ENCODE measurements at places on chromosomes 6 and 20. TPM values are rescaled to one million over a fixed set of nuclear protein-coding genes. Genes with fewer than 3 reads are reported as not detected.
A peak's percentile ranks its signal among the peaks of the same experiment; 100 is the strongest.

Gene RAB22A
- 21.2 TPM for total RNA-seq

DNA sequence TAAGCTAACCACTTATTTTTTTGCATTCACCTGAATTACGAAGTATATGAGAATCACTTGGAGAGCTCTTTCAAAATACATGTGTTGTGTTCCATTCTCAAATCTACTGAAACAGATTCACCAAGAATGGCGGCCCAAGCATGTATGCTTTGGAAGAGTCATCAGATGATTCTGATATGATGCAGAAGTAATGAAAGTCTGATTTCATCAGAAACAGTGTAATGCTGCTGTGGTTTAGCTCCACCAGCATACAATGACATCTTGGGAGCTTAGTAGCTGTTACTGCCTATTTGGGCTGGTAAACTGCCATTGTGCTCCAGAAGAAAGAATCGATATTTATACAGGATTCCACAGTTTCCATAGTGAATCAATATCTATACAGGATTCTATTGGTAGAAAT, 52.9 kb downstream of the UBR2 start:
- H3K27me3 ChIP-seq = no peaks in the 10 kb centered on the region
- no peaks in the 10 kb centered on the region for H3K4me1 ChIP-seq
- DNase-seq = no peak
- peaks cover 21% of the 10 kb centered on the region for H3K36me3 ChIP-seq

DNA sequence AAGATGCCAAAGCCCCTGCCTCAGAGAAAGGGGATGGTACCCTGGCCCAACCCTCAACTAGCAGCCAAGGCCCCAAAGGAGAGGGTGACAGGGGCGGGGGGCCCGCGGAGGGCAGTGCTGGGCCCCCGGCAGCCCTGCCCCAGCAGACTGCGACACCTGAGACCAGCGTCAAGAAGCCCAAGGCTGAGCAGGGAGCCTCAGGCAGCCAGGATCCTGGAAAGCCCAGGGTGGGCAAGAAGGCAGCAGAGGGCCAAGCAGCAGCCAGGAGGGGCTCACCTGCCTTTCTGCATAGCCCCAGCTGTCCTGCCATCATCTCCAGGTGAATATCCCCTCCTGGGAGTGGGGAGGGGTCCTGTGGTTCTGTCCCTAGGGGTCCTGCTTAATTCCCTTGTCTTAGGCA, 1.1 kb downstream of the MYLK2 start:
- no peaks in the 10 kb centered on the region for H3K36me3 ChIP-seq
- H3K4me1 ChIP-seq = peaks cover 6% of the 10 kb centered on the region
- DNase-seq = no peak
- no peak overlapping the region for H3K27ac ChIP-seq
- no peak overlapping the region for H3K4me3 ChIP-seq

- H3K36me3 ChIP-seq = peaks cover 30% of the 10 kb centered on the region
- no peaks in the 10 kb centered on the region for H3K4me1 ChIP-seq
- H3K4me3 ChIP-seq = no peak overlapping the region
- H3K27ac ChIP-seq = no peak overlapping the region
Measured at GRCh38 chr20:61974357-61974665, 91.4 kb downstream of the TAF4 start.

Gene OR2H1
- total RNA-seq = not detected

GRCh38 chr20:10590950-10591671, 82.7 kb downstream of the JAG1 start:
- peaks cover 30% of the 10 kb centered on the region for H3K4me1 ChIP-seq
- no peaks in the 10 kb centered on the region for H3K27me3 ChIP-seq
- no peak for DNase-seq
- no peak overlapping the region for H3K4me3 ChIP-seq

DNA sequence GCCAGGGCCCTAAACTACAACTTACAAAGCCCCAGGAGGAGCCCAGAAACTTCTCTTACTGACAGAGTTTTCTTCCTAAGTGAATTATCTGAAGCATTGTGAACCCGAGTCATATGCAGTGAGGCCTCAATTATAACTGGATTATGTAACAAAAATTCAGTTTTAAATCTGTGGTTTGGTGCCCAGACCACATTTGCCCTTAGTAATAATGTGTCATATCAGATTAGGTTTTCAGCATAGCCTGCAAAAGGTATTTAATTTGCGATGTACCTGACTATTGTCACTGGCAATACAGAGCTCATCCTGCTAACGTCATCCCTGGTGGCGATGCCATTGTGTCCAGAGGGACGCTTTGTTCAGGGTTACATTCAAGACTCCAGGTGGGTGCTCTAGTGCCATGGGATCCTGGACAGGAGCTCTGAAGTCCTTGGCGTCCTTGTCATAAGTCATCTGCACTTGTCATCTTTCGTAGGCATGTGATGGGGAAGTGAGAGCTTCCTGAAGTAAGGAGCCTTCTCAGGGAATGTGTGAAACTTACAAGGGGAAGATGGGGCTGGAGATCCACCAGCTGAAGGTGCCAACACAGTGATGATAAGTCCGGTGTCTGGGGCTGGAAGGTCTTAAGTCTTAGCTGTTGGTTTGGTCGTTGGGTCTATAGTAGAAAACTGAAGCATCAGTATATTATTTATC, 65.1 kb downstream of the HIVEP1 start:
- H3K27ac ChIP-seq = no peak overlapping the region
- peaks cover 20% of the 10 kb centered on the region for H3K4me1 ChIP-seq
- H3K36me3 ChIP-seq = no peaks in the 10 kb centered on the region
- no peak overlapping the region for H3K4me3 ChIP-seq
- no peak for DNase-seq
- H3K27me3 ChIP-seq = no peaks in the 10 kb centered on the region

Gene NKX2-2
- not detected for total RNA-seq

GRCh38 chr20:6636209-6637159, 131.0 kb upstream of the BMP2 start:
- no peaks in the 10 kb centered on the region for H3K36me3 ChIP-seq
- no peaks in the 10 kb centered on the region for H3K27me3 ChIP-seq
- no peak overlapping the region for H3K4me3 ChIP-seq
- no peak for DNase-seq
- no peak overlapping the region for H3K27ac ChIP-seq

- peaks cover 25% of the 10 kb centered on the region for H3K4me1 ChIP-seq
- peaks cover 4% of the 10 kb centered on the region for H3K36me3 ChIP-seq
- no peak for DNase-seq
- no peak overlapping the region for H3K4me3 ChIP-seq
Measured at GRCh38 chr6:43082806-43083655, 6.9 kb downstream of the PTK7 start.

Gene SAMD10
- total RNA-seq = 11.7 TPM

- H3K36me3 ChIP-seq = peaks cover 25% of the 10 kb centered on the region
- no peak for DNase-seq
- no peak overlapping the region for H3K4me3 ChIP-seq
- H3K27me3 ChIP-seq = no peaks in the 10 kb centered on the region
- peaks cover 4% of the 10 kb centered on the region for H3K4me1 ChIP-seq
- H3K27ac ChIP-seq = no peak overlapping the region
Measured at GRCh38 chr6:110731196-110731595, 84.1 kb downstream of the CDK19 start.

- H3K27me3 ChIP-seq = no peaks in the 10 kb centered on the region
- H3K4me1 ChIP-seq = peaks cover 20% of the 10 kb centered on the region
Measured at GRCh38 chr20:62938105-62938888, at the start of gene GID8. TSS of gene GID8 (plus strand) at chr20:62938147. CDS start at chr20:62941503, 3,356 bp downstream.

GRCh38 chr6:53440336-53440945, 91.7 kb upstream of the ELOVL5 start:
- peaks cover 22% of the 10 kb centered on the region for H3K4me1 ChIP-seq
- no peaks in the 10 kb centered on the region for H3K36me3 ChIP-seq
- H3K27me3 ChIP-seq = no peaks in the 10 kb centered on the region

Gene GPR63
- 18.5 TPM for total RNA-seq

DNA sequence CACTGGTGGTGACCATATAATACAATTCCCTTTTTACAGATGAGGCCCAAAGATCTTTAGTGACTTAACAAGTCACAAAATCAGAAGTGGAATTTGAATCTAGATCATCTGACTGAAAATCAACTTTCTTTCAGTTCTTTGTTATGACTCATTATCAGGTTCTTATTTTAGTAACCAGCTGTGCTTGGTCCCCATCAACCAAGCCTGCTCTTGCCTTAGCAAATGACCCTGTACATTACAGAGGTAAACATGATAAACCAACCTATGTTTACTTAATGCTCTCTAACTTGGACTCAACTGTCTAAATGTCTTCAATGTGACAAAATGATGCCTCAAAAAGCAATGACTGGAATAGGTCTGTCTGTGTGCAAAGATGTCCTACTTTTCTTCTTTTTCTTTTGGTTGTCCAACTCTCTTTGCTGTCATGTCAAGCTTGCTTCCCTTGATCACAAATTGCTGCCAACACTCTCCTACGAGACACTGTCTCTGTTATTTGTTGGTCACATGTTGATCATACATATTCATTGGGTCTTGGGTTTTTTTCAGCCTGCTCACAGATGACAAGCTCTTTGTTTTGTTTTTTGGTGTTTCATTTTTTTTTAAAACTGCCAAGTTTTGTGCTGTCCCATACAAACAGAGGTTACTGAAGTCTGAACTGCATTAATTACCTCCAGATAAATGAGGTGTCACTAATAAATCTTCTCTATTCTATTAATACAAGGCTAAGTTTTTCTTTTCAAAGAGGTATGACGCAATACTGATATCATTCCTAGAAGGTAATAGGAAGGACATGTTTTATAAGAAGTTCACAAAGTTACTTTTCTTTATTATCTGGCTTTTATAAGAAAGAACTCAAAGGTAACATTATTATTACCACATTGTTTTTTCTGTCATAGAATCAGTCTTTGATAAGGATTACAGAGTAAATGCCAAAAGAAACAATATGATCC, 62.2 kb upstream of the PLN start:
- peaks cover 4% of the 10 kb centered on the region for H3K4me1 ChIP-seq
- DNase-seq = no peak
- no peaks in the 10 kb centered on the region for H3K27me3 ChIP-seq
- H3K4me3 ChIP-seq = no peak overlapping the region
- peaks cover 41% of the 10 kb centered on the region for H3K36me3 ChIP-seq

GRCh38 chr6:33926451-33926850, 122.6 kb upstream of the MLN start:
- no peaks in the 10 kb centered on the region for H3K4me1 ChIP-seq
- H3K27me3 ChIP-seq = peaks cover 10% of the 10 kb centered on the region
- no peak overlapping the region for H3K4me3 ChIP-seq

GRCh38 chr20:60244373-60245146, 286.3 kb downstream of the CDH26 start:
- H3K4me1 ChIP-seq = no peaks in the 10 kb centered on the region
- no peaks in the 10 kb centered on the region for H3K36me3 ChIP-seq
- H3K27ac ChIP-seq = no peak overlapping the region

Gene DUSP15
- total RNA-seq = 10.4 TPM

- peaks cover 13% of the 10 kb centered on the region for H3K4me1 ChIP-seq
- no peak overlapping the region for H3K4me3 ChIP-seq
- H3K27ac ChIP-seq = peak overlapping the region; percentile 79
Measured at GRCh38 chr6:3766214-3766613, 14.7 kb upstream of the PXDC1 start.

Gene BMP2
- total RNA-seq = 9.2 TPM

DNA sequence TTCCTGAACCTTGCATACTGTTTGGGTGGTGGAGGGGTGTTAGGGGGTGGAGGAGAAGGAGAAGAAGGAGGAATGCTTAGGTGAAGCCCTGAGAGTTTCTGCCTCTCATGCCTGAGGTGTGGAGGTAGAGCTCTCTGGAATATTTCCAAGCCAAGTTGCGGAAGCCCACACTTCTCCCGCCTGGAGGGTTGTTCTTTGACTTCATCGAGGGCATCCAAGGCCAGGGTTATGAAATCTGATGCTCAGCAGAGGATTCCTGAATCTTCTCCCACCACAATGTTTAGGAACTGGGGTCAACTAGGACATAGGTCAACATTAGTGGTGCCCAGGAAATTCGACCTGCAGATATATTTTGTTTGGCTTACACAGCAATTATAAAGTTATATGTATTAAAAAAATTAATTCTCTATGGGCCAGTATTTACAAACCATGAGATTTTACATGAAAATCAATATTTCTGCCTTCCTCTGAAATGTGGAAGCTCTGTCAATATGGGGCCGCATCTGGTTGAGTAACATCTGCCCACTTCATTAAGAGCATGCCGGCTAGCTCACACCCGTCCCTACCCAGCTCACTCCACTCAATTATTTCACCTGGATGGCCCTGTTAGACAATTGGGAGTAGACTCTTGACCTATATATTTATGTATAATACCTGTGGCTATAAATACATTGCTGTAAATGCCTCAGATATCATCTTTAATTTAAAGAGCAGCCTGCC, 257.1 kb upstream of the ZFP64 start:
- no peak for DNase-seq
- no peak overlapping the region for H3K27ac ChIP-seq
- peaks cover 4% of the 10 kb centered on the region for H3K27me3 ChIP-seq
- no peaks in the 10 kb centered on the region for H3K36me3 ChIP-seq

DNA sequence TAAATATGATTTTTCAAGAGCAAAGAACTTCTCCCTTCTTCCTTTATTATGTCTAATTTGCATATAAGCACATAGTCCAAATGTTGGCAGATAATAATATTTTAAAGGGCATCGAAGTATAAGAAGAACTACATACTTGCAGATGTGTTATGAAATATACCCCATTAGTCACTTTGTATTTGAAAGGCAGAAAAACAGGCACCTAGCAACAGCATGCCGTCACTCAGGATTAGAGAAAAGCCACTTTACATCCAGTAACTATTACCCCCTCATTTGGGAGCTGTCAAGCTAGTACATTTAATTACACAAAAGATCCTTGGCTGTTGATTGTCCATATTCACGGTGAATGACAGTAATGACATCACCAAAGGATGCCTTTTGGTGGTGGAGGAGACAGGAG, 99.3 kb upstream of the ARMC2 start:
- H3K4me1 ChIP-seq = peaks cover 43% of the 10 kb centered on the region
- no peak for DNase-seq
- H3K27me3 ChIP-seq = no peaks in the 10 kb centered on the region
- H3K27ac ChIP-seq = no peak overlapping the region

- DNase-seq = no peak
- no peaks in the 10 kb centered on the region for H3K4me1 ChIP-seq
- H3K27ac ChIP-seq = no peak overlapping the region
Measured at GRCh38 chr6:161586887-161587286, 313.0 kb upstream of the AGPAT4 start.

DNA sequence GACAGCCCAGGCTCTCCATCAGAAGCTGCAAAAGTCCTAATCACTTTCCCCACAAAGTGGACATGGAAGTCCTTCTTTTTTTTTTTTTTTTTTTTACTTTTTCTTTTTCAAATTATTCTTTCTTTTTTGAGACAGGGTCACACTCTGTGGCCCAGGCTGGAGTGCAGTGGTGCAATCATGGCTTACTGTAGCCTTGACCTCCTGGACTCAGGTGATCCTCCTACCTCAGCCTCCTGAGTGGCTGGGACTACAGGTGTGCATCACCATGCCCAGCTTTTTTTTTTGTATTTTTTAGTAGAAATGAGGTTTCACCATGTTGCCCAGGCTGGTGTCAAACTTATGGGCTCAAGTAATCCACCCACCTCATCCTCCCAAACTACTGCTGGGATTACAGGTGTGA, 29.0 kb upstream of the AKIRIN2 start:
- H3K4me1 ChIP-seq = peaks cover 30% of the 10 kb centered on the region
- H3K27me3 ChIP-seq = no peaks in the 10 kb centered on the region
- no peak overlapping the region for H3K27ac ChIP-seq
- no peaks in the 10 kb centered on the region for H3K36me3 ChIP-seq
- DNase-seq = no peak
